ENCODE measurements at places on chromosomes 7 and 10.

DNA sequence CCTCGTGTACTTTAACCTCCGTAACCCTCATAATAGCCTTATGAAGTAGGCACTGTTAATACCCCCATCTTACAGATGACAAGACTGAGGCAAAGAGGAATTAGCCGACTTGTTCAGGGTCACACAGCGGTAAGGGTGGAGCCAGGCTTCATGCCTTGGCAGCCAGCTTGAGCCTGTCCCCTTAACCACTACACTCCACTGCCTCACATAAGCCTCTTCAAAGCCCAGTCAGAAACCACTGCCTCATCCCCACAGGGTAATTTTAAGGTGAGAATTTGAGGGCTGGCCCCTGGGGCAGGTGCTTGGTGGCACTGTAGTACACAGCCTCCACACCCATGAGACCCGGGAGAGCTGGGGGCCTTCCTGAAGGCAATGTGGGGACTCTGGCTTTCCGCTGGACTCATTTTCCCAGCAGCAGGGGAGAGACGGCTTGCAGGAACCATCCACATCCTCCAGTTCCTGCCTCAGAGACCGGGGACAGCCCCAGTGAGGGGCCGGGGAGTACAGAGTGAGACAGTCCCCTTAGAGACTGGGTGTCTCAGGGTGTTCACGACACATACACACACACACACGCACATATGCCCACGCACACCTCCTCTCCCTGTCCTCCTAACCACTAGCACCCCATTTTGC lies 7.6 kb upstream of the C10orf105 start:
- DNase-seq: no peak

DNA sequence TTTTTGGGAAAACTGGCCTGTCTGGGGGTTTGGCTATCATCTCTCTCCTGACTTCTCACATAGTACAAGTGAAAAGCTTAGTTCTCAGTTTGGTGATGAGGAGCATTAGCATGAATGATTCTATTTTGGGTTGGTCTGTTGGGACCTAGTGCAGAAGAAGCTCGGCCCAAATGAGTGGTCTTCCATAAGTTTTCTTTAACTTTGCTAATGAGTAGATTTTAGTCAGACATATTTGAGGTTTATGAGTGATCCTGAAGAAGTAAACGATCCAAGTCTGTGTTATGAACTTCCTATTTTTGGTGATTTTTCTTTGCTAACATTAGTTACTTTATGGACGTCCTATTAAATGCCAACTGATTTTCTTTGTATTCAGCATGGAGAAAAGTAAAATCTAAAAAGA lies 51.7 kb upstream of the CALD1 start:
- no peak for DNase-seq

DNA sequence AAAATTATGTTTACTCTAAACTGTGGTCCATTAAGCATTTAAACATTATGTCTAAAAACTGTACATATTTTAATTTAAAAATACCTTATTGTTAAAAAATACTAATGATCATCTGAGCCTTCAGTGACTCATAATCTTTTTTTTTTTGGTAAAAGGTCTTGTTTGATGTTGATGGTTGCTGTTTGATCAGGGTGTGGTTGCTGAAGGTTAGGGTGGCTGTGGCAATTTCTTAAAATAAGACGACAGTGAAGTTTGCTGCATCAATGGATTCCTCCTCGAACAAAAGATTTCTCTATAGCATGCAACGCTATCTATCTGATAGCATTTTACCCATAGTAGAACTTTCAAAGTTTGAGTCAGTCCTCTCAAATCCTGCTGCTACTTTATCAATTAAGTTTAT lies 180.0 kb upstream of the AHR start:
- DNase-seq: no peak

- DNase-seq: no peak
Measured at GRCh38 chr10:21034241-21034640, 137.1 kb upstream of the NEBL start.

DNA sequence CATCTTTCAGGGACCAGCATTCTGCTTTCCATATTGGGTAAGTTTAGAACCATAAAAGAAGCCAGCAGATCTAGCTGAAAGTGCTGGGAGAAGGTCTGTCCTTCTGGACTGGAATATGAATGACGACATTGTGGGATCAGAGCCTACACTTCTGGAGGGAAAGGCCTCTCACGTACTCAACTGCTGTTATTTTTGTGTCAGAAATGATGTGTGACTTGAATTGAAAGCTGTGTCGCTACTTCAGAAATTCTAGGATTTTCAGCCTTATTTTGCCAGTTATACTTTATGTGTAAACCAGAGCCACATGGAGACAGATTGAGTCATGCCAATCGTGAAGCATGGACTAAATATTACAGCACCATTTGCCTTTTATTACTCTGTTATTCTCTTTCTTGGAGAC lies 231.0 kb downstream of the KIAA1217 start:
- DNase-seq: no peak

GRCh38 chr10:79246209-79246581 lies 101.1 kb upstream of the PPIF start:
- peak; percentile 27 for DNase-seq

DNA sequence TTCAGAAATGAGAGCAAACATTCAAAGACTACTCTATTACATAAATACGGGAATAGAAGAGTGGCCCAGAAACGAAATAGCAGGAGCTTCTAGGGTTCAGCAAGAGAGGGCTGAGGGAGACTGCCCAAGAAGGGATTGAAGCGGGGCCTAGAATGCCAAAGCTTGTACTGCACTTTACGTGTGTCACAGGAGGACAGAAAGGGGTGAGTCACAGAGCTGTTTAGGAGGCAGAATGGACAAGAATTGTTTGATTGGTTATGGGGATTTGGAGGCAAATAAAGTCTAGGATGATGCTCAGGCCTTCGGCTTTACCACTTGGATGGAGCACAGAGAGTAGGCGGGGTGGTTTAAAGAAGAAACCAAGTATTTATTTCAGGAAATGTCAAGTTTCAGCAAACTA lies 11.3 kb upstream of the FXYD4 start:
- DNase-seq: no peak

DNA sequence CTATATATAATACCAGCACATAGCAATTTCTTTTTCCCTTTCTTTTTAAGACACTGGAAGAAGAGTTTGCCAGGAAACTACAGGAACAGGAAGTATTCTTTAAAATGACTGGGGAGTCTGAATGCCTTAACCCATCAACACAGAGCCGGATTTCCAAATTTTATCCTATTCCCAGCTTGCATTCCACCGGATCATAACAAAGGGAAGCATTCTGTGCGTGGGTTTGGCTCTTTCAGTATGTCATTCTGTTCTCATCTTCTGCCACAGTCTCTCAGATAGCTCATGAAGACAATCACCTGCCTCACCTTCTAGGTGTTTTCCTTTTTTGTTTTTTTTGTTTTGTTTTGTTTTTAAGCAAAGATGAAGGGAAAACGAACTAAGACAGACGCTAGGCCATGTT lies 58.6 kb downstream of the SLK start:
- no peak for DNase-seq

- no peak for DNase-seq
Measured at GRCh38 chr7:50306494-50307367, 2.2 kb downstream of the IKZF1 start.

DNA sequence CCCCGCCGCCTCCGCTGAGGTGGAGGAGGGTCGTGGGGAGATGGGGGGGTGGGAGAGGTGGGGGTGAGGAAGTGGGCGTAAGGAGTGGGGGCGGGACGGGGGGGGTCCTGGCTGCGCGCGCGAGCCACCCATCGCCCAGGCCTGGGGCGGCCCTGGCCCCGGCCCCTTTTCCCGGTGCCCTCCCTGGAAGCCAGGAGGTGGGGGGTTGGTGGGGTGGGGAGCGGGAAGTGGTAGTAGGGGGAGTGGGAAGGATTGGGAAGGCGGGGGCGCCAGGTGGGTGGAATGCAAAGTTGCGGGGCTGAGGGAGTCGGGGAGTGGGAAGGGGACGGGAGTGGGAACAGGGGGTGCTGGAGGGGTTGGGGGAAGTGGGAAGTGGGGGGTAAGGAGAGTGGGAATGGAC lies 319 bp upstream of the MMD2 start:
- DNase-seq: no peak

- DNase-seq: no peak
Measured at GRCh38 chr7:108618056-108618455, 48.4 kb downstream of the DNAJB9 start.

- DNase-seq: no peak
Measured at GRCh38 chr10:45075216-45075615, 74.5 kb downstream of the ZNF22 start.

DNA sequence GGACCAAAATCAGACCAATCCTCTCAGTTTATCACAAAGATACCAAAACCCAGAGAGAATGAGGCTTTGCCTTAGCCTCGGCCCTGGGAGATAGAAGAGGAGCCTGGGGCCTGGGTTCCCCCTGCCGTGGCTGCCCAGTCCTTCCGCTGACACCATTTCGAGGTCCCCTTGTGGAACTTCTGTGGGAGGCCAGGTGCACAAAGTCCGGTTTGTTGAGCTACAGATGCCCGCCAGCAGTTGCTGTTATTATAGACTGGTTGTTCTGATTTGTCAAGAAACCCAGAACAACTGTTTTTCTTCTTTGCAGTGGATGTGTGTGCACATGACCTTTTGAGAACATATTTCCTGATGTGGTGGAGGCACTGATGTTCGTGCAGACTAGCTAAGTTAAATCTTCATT lies 47.6 kb downstream of the CUX1 start:
- no peak for DNase-seq

GRCh38 chr10:72065439-72066025 lies 22.8 kb downstream of the SPOCK2 start:
- no peak for DNase-seq

- DNase-seq: no peak
Measured at GRCh38 chr10:121595351-121595805, 2.9 kb downstream of the FGFR2 start.

Data from NCI-H69 (cell line).